ENCODE measurements at places on chromosomes 13 and 19.

GRCh38 chr13:101751488-101751887, 299.0 kb downstream of the ITGBL1 start:
- peak; percentile 36 for DNase-seq

DNA sequence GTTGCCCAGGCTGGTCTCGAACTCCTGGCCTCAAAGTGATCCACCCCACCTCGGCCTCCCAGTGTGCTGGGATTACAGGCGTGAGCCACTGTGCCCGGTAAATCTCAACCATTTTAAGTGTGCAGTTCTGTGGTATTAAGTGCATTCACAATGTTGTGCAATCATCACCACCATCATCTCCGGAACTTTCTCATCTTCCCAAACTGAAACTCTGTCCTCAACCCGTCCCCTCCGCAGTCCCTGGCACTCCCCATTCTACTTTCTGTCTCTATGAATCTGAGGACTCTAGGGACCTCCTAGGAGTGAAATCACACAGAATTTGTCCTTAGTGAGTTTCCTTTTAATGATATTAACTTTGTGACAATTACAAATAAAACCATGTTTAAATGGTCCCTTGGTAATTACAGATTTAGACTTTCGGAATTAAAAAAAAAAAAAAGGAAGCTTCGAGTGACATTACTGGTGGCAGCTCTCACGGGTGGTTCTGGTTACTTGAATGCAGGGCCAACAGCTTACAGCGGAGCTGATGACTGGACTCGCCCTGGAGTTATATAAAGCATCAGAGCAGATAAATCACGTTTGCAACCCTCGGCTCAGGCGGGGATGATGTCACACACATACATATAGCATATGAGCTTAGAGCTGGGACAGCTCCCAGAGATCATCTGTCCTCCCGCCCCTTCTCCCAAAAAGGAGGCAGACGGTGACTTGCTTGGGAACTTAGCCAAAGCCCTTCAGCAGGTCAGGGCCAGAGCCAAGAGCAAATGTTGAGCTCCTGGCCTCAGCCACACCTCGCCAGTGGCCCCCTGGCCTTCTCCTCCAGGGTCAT, 89.8 kb downstream of the ZNF557 start:
- DNase-seq: no peak

GRCh38 chr19:33388231-33388724, 14.8 kb downstream of the CEBPG start:
- no peak for DNase-seq

GRCh38 chr19:53883231-53883661, 1.2 kb downstream of the PRKCG start:
- no peak for DNase-seq

- no peak for DNase-seq
Measured at GRCh38 chr19:50823389-50824042, at the start of gene KLK1. Gene KLK1, minus strand, starts transcription at chr19:50823787. Its CDS starts 39 bp downstream, at chr19:50823748.

- DNase-seq: no peak
Measured at GRCh38 chr13:44293908-44294735, 79.5 kb upstream of the SERP2 start.

- DNase-seq: no peak
Measured at GRCh38 chr19:23482829-23483228, 87.6 kb upstream of the ZNF91 start.

DNA sequence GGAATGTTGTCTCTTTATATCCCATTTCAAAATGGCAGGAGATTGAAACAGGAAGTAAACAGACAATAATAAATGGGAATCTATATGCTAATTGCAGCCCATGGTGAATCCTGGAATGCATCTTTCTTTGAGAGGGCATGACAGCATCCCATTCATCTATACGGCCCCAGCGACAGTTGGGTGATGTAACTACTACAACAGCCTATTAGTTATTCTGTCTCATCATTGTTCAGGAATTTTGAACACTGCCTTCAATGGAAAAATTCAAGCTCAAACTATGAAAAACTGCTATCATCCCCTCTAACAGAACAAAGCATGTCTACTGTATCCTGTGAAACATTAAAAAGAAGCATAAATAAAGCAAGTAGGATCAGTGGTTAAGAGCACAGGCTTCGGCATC, 262.1 kb downstream of the DCT start:
- DNase-seq: no peak

DNA sequence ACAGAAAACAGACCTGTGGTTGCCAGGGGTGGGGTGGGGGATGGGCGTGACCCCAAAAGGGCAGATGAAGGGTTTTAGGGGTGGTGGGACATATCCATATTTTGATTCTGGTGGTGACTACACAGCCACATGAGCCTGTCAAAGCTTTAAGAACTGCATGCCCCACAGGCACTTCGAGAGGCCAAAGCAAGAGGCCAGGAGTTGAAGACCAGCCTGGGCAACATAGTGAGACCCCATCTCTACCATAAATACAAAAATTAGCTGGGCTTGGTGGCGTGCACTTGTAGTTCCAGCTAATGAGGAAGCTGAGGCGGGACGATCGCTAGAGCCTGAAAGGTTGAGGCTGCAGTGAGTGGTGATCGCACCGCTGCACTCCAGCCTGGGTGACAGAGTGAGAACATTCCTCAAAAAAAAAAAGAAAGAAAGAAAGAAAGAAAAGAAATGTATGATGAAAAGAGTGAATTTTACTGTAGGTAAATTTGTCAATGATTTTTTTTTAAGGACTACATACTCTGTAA, 18.9 kb upstream of the BCL3 start:
- DNase-seq: no peak

DNA sequence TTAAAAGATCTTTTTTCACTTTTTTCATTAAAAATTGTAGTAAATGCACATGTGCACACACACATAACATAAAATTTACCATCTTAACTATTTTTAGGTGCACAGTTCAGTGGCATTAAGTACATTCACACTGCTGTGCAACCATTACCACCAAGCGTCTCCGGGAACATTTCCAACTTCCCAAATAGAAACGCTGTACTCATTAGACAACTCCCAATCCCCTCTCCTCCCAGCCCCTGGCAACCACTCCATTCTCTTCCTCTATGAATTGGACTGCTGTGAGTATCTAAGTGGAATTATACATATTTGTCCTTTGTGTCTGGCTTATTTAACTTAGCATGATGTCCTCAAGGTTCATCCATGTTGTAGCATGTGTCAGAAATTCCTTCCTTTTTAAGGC, 11.6 kb downstream of the GJB2 start:
- DNase-seq: no peak

GRCh38 chr19:31352782-31353651, 3.8 kb upstream of the TSHZ3 start:
- DNase-seq: no peak

GRCh38 chr19:10102787-10103236, 334 bp upstream of the ANGPTL6 start:
- no peak for DNase-seq

GRCh38 chr13:111899714-111900389, 167.1 kb upstream of the SOX1 start:
- no peak for DNase-seq

DNA sequence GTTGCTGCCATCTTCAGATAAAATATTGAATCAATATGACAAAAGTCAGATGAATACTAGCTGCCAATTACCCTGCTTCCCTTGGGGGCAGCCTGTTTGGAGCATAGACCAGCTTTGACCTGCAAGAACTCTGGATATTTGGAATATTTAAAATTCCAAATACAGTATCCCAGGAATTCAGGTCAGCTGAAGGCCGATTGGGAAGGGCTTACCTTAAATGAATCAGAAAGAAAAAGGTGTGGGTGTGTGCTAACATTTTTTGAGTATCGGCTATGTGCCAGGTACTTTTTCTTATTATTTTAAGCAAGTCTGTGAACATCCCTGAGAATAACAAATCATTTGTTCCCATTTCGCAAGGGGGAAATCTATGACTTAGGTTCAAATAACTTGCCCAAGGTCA, 1.8 kb upstream of the RUBCNL start:
- no peak for DNase-seq

GRCh38 chr19:42465827-42466280, 23.1 kb upstream of the CXCL17 start:
- no peak for DNase-seq

- DNase-seq: no peak
Measured at GRCh38 chr13:50845211-50845610, 1.7 kb upstream of the DLEU7 start.

DNA sequence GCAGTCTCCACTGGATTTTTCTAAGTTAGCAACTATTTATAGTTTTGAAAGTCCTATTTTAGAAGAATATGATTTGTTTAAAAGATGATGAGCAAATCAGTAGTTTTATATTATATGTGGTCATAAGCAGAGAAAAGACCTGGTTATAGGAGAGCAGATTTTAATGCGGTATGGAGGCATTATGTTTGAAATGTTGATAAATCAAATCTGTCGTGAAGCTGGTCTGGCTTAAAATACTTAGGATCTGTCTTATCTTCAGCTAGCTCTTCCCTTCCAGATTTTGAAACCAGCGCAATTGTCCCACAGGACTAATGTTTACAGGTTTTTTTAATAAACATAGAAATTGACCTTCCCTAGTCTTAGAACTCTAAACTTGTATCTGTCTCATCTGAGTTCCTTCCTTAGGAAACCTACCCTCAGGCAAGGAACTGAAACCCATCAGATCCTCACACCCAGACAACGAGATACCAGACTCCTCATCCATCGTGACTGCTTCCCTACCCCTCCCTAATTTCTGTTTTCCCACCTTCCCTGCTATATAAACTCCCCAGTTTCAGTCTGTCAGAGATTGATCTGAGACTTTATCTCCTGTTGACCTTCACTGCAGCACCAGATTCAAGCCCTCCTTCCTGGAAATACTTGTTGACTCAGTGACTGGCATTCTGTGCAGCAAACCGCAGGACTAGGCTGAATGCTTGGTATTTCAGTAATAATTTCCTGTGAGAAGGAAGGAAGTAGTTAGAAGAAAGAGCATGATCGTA, 37.8 kb upstream of the CXCL17 start:
- no peak for DNase-seq
